Progenitor cell of endocrine pancreas (in vitro differentiated cells): ENCODE measurements at places on chromosomes 7 and 10. TPM values are rescaled to one million over a fixed set of nuclear protein-coding genes. Genes with fewer than 3 reads are reported as not detected.

The TMEM176A gene
- total RNA-seq: 8.0 and 9.6 TPM in 2 replicates

The ASB15 gene
- total RNA-seq: not detected in 2 replicates

The PLEKHS1 gene
- total RNA-seq: not detected in 2 replicates

The MEPCE gene
- total RNA-seq: 34.6 and 35.4 TPM in 2 replicates

The SLC26A5 gene
- 0.17 TPM in 1 of 2 replicates, not detected in the other for total RNA-seq

The HOXA3 gene
- 77.4 and 85.5 TPM in 2 replicates for total RNA-seq

The NUDT13 gene
- 3.7 and 3.8 TPM in 2 replicates for total RNA-seq

The TBATA gene
- total RNA-seq: not detected in 2 replicates

The HEPACAM2 gene
- total RNA-seq: 27.4 and 31.7 TPM in 2 replicates

The CHST15 gene
- 7.9 and 8.1 TPM in 2 replicates for total RNA-seq

The ACTL6B gene
- 4.1 and 4.2 TPM in 2 replicates for total RNA-seq

DNA sequence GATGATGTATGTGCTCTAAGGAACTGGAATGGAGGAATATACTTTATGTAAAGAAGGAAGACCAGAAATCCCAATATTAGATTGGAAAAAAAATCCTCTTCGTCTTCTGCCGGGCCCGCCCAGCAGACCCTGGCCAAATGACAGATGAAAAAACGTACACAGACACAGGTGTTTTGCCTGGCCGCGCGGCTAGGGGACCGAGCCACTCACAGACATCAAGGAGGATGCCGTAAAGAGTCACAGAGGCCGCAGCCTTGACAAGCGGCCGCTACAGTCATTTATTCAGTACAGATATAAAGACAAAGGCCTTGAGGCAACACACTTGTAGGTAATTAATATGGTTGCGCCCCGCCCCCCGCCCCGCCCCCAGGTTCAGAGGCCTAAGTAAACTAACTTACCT is 594.1 kb downstream of the GRM8 start:
- no peaks in the 10 kb centered on the region for H3K27me3 ChIP-seq
- no peak for DNase-seq
- H3K27ac ChIP-seq: no peak overlapping the region

GRCh38 chr10:35384265-35384868 is 48.1 kb downstream of the CCNY start:
- peaks cover 1% of the 10 kb centered on the region for H3K36me3 ChIP-seq
- no peaks in the 10 kb centered on the region for H3K27me3 ChIP-seq

GRCh38 chr7:66630531-66630930 is 1.9 kb downstream of the KCTD7 start:
- H3K4me1 ChIP-seq: peaks cover 4% of the 10 kb centered on the region
- H3K36me3 ChIP-seq: peaks cover 4% of the 10 kb centered on the region
- H3K27ac ChIP-seq: no peak overlapping the region
- H3K4me3 ChIP-seq: peak overlapping the region; percentile 14
- DNase-seq: no peak

- H3K4me1 ChIP-seq: peaks cover 5% of the 10 kb centered on the region
- H3K36me3 ChIP-seq: peaks cover 11% of the 10 kb centered on the region
- peak within 1 kb of the TSS; percentile 97 for H3K27ac ChIP-seq
- DNase-seq: peak; percentile 70
- H3K4me3 ChIP-seq: peak within 1 kb of the TSS; percentile 86
These were observed at the start of gene IFIT5 for GRCh38 chr10:89414146-89414878. TSS of gene IFIT5 (plus strand) at chr10:89414568. CDS start at chr10:89414799, 231 bp downstream.

DNA sequence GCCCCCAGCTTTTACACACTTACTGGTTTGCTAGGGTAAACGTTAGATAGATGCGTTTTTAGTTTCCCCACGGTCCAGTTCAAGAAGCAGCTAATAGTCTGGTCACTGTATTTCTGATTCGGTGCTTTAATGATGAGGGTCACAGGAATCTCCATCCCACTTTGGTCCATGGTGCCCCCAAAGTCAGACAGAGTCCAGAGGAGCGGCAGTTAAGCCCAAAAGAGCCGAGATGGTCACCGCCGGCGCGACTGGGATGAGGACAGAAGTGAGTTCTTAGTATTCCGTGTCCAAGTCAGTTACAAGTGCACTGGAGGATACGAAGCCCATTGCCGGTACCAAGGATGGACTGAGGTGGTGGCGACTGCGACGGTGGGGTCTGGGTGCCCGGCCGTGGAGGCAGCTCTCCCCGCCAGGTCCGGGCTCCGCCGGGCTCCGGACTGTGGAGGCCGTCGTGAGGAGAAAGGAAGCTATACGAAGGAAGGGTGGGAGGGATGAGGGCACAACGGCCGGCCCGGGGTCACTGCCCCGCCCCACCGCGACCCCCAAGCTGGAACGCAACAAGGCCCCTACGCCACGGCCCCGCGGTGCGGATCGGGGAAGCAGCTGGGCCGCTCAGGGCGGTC is 663 bp downstream of the HERPUD2 start:
- peak overlapping the region; percentile 94 for H3K4me3 ChIP-seq
- no peak for DNase-seq
- H3K36me3 ChIP-seq: peaks cover 30% of the 10 kb centered on the region
- peaks cover 42% of the 10 kb centered on the region for H3K4me1 ChIP-seq
- H3K27ac ChIP-seq: peak overlapping the region; percentile 98

DNA sequence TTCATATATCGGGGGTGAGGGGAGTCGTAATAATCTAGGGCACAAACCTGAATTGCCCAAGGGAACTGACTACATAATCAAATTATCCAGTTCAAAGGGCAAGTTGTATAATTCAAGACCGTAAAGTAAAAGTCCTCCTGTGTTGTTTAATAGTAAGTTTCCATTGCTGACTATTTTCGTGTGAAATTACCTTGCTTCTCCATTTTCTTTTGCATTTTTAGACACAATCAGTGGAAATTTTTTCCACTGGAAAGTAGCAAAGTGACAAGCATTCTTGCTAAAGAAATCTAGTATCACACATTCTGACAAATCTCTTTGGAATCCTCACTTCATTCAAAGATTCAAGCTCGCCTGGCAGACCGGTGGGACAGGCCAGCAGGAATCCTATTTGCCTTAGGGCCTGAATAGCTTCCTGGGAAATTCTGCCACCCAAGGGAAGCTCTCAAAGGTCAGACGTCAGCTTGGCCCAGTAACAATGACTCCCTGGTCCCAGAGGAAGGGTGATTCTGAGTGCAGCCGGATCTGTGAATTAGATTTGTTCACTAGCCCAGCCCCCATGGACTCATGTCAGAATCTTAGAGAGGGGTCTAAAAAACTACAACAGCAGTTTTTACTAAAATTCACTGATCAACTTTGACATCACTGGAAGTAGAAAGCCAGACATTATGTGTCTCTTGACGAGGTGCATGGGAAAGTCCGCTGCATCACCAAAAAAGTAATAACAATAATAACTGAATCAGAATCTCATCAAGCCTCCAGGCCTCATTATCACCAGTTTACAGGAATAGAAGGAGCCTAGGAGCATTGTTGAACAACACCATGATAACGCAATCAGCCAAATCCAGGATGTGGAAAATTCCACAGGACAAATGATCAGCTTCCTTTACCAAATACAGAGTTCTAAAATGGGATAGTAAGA is 161.0 kb downstream of the SKIDA1 start:
- no peaks in the 10 kb centered on the region for H3K36me3 ChIP-seq
- H3K27ac ChIP-seq: peak overlapping the region; percentile 86
- DNase-seq: no peak

DNA sequence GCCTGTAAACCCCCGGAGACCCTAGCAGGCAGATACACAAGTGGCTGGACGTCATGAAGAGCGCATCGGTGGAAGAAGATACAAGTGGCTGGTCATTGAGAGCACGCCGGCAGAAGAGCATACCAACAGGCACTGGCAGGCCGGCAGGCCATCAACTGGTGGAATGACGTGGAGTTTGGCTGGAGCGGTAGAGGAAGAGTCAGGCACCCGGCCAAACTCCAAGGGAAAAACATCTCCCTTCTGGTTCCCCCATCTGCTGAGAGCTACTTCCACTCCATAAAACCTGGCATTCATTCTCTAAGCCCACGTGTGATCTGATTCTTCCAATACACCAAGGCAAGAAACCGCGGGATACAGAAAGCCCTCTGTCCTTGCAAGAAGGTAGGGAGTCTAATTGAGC is 113.4 kb upstream of the NPSR1 start:
- H3K27me3 ChIP-seq: no peaks in the 10 kb centered on the region
- H3K36me3 ChIP-seq: peaks cover 2% of the 10 kb centered on the region
- DNase-seq: no peak
- no peak overlapping the region for H3K4me3 ChIP-seq
- no peak overlapping the region for H3K27ac ChIP-seq

- no peak overlapping the region for H3K4me3 ChIP-seq
- DNase-seq: no peak
- no peaks in the 10 kb centered on the region for H3K27me3 ChIP-seq
- H3K27ac ChIP-seq: no peak overlapping the region
- peaks cover 5% of the 10 kb centered on the region for H3K36me3 ChIP-seq
- peaks cover 9% of the 10 kb centered on the region for H3K4me1 ChIP-seq
These were observed 9.0 kb downstream of the GET4 start for GRCh38 chr7:885261-885892.

DNA sequence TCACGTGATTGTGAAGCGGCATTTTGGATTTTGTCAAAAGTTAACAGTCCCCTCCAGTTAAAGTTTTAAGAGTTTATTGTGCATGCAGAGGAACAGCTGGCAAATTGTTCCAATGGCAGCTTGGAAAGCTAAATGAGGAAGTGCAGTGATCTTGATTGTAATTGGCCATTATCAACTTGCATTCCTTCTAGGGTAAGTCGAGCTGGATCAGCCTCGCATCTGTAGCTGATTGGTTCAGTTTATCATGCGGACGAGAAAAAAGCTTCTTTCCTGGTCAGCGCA is 566 bp downstream of the ZNF789 start:
- peaks cover 4% of the 10 kb centered on the region for H3K36me3 ChIP-seq
- DNase-seq: no peak
- peak overlapping the region; percentile 98 for H3K27ac ChIP-seq
- H3K4me3 ChIP-seq: peak overlapping the region; percentile 98
- peaks cover 7% of the 10 kb centered on the region for H3K4me1 ChIP-seq

DNA sequence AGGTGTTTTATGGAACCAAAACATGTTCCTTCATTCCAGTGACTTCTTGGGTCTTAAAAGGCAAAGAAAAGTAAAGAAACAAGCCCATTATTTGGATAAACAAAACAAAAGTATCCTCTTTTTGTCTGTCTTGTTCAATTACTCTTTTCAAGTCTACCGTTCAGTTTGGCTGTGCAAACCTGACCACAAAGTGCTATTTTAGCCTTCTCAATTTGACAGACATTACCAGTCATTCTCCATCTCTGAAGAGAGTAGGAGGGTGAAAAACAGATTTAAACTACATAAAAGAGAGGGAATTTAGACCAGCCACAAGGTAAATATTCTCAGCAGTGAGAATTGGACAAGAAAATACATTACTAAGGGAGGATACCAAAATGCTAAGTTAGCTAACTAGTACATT is 145.2 kb downstream of the GRM3 start:
- no peak overlapping the region for H3K4me3 ChIP-seq
- no peaks in the 10 kb centered on the region for H3K4me1 ChIP-seq
- no peaks in the 10 kb centered on the region for H3K36me3 ChIP-seq
- no peaks in the 10 kb centered on the region for H3K27me3 ChIP-seq

DNA sequence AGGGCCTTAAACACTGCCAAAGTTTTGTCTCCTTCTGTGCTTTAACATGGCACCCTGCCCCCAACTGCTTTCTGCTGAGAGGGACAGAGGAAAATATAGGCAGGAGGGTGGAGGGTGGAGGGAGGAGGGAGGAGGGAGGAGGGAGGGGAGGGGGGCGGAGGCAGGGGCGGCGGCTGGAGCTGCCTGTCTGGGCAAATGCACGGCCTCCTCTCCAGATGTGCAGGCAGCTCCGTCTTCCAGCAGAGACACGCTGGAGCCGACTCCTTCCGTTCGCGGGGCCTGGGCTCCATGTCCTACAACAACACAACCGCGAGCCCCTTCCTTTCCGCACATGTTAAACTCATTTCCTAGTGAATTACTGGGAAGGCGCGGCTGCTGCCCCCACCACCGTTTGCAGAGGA is 14.2 kb downstream of the EBF3 start:
- H3K4me3 ChIP-seq: no peak overlapping the region
- H3K27ac ChIP-seq: no peak overlapping the region
- H3K4me1 ChIP-seq: peaks cover 17% of the 10 kb centered on the region
- no peaks in the 10 kb centered on the region for H3K36me3 ChIP-seq
- no peak for DNase-seq

- no peaks in the 10 kb centered on the region for H3K27me3 ChIP-seq
- no peak for DNase-seq
- H3K36me3 ChIP-seq: peaks cover 2% of the 10 kb centered on the region
These were observed 545.1 kb downstream of the AUTS2 start for GRCh38 chr7:70143075-70144044.

GRCh38 chr7:151877911-151878835 is 1.3 kb upstream of the PRKAG2 start:
- no peak overlapping the region for H3K27ac ChIP-seq
- no peak for DNase-seq
- H3K36me3 ChIP-seq: no peaks in the 10 kb centered on the region
- H3K4me1 ChIP-seq: peaks cover 4% of the 10 kb centered on the region

GRCh38 chr7:108329514-108329913 is 126.7 kb downstream of the NRCAM start:
- no peak overlapping the region for H3K27ac ChIP-seq
- peaks cover 23% of the 10 kb centered on the region for H3K4me1 ChIP-seq
- DNase-seq: no peak
- H3K4me3 ChIP-seq: no peak overlapping the region

- H3K4me3 ChIP-seq: no peak overlapping the region
- peaks cover 34% of the 10 kb centered on the region for H3K27me3 ChIP-seq
- H3K27ac ChIP-seq: no peak overlapping the region
- DNase-seq: no peak
- no peaks in the 10 kb centered on the region for H3K4me1 ChIP-seq
These were observed 31.4 kb upstream of the DLX6 start for GRCh38 chr7:96973986-96974385.

- DNase-seq: no peak
- H3K36me3 ChIP-seq: peaks cover 2% of the 10 kb centered on the region
- H3K4me1 ChIP-seq: no peaks in the 10 kb centered on the region
- no peak overlapping the region for H3K27ac ChIP-seq
- no peak overlapping the region for H3K4me3 ChIP-seq
These were observed 50.2 kb upstream of the BAMBI start for GRCh38 chr10:28627102-28627501.

DNA sequence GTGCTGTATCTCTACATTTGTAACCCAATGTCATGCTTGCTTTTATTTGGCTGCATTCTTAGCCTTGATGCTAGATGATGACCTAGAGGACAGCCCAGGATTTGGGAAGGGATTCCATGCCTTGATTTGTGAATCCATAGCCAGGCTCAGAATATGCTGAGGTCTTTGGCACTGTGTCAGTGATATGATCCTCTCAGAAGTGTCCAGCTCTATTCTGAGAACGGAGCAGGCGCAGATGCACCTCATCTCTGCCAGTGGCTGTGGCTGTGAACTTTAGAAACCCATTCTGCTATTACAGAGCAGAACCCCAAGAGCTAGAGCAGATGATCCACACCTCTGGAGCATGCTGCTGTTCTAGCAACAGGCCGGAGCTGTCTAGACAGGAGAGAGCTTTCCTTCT is 212.8 kb downstream of the TRIL start:
- no peaks in the 10 kb centered on the region for H3K36me3 ChIP-seq
- H3K4me1 ChIP-seq: peaks cover 13% of the 10 kb centered on the region
- no peak for DNase-seq
- H3K27ac ChIP-seq: no peak overlapping the region
- peaks cover 13% of the 10 kb centered on the region for H3K27me3 ChIP-seq
- H3K4me3 ChIP-seq: no peak overlapping the region

- H3K27ac ChIP-seq: no peak overlapping the region
- H3K4me1 ChIP-seq: peaks cover 19% of the 10 kb centered on the region
- H3K4me3 ChIP-seq: no peak overlapping the region
- H3K27me3 ChIP-seq: no peaks in the 10 kb centered on the region
These were observed 234.1 kb upstream of the KIAA1217 start for GRCh38 chr10:23974746-23975272.

- no peak for DNase-seq
- H3K4me1 ChIP-seq: peaks cover 1% of the 10 kb centered on the region
- no peak overlapping the region for H3K27ac ChIP-seq
These were observed 161.6 kb upstream of the PRSS1 start for GRCh38 chr7:142587578-142588191.

GRCh38 chr7:146892151-146892550 is 775.5 kb downstream of the CNTNAP2 start:
- no peak for DNase-seq
- H3K36me3 ChIP-seq: no peaks in the 10 kb centered on the region
- H3K4me1 ChIP-seq: no peaks in the 10 kb centered on the region
